CD4-positive, alpha-beta T cell treated with Interleukin-4 for 4 hours (primary cell): ENCODE measurements at places on chromosomes 2 and 18.

DNA sequence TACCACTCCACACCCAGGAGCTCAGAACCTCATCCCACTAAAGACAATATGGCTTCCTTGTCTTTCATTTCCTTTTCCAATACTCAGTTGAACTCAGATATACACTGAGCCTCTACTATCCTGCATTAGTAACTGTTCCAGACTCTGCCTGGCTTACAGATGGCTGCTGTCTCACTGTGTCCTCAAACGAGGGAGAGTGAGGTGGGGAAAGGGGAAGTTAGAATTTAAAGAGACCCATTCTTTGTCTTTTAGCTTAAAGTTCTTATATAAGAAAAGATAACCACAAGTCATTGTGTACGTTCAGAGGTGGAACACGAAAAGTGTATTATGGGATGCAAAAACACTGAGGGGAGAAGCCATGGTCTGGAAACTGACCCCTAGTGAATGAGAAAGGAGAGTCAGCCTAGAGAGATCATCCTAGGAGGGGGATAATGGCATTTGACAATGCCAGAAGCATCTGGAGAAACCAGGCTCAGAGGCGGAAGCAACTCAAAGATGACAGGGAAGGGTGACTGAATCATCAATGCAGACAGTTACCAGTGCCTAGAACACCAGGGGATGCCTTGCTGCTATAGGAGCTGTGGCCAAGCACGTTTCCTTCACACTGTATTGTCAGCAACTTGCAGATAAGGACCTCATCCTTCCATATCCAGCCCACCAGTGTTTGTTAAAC lies 170.7 kb downstream of the CYRIA start:
- no peak for DNase-seq

DNA sequence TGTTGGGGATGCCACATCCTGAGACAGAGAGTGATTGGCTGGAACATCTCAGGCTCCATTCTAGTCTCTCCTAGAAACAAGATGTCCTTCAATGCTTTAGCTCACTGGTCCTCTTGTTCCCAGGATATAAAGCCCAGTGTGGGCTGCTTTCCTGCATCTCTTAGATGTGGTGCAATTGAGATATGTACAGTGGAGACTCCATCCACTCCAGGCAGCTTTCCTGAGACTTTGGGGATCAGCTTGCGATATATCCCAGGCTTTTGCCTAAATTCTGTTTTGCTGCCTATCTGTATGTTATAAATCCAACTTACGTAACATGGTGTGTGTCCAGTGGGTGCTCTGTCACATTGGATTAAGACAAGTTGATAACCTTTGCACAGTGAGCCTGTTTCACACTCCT lies 264.9 kb downstream of the SUCLG1 start:
- no peak for DNase-seq

GRCh38 chr18:22378672-22379282 lies 38.9 kb downstream of the CTAGE1 start:
- DNase-seq: peak; percentile 24

GRCh38 chr18:1585881-1586488 lies 681.3 kb downstream of the ADCYAP1 start:
- peak; percentile 18 for DNase-seq

GRCh38 chr2:71672826-71673795 lies 219.8 kb downstream of the DYSF start:
- DNase-seq: no peak
